ENCODE measurements at places on chromosomes 11 and 22.

GRCh38 chr22:24482998-24483397 lies 12.1 kb upstream of the UPB1 start:
- DNase-seq, result no peak

DNA sequence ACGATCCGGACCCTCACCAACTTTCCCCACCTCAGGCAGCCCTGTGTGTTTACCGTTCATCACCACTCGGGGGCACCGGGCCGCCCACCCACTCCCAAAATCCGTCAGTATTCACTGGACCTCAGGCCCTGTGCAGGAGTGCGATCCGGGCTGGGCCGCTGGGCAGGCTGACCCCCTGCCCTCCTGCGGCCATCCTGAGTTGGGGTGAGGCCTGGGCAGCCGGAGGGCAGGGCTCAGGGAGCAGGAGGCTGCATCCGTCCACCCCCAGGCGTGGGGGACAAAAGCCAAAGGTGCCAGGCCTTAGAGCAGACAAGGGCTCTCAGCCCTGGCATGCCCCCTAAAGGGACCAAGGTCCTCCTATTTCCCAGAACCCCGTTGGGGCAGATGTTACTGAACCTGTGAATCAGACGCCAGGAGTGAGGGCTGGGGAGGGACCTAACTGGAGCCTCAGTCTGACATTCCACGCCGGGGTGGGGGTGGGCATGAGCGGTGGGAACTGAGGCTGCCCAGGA lies 16.8 kb upstream of the TMEM191C start:
- peak; percentile 39 for DNase-seq

- no peak for DNase-seq
Observed at GRCh38 chr11:102926961-102927623, 28.4 kb downstream of the MMP13 start.

DNA sequence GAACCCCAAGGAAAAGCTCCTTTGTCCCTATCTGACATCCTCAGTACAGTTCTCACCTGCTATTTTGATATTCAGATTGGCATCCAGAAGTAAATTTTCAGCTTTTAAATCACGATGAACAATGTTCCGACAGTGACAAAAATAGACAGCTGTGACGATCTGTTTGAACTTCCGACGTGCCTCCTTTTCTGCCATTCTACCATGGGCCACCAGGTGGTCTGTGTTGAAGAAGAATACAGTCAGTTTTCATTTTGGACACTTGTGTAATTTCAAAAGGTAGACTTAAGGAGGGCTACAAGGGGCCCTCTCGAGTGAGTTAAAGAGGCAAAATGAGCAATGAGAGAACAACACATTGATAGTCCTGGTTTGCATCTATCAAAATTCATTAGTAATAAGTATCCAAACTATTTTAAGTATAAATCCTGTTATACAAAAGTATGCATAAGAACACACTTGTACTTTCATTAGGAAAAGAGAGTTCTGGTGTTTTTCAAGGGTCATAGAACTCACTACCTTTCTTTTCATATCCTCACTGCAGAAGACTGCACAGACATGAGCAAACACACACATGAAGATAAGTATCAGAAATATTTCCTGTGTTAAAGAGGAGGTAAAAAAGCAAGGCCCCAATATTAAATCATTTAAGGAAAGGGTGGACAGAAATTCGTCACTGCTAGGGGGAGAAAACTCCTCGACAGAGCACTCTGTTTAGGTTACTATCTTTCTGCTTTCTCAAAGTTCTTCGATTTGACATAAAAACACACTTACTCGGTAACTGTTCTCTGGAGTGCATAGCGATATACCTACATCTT lies 89.9 kb upstream of the APOA1 start:
- DNase-seq, result no peak

- DNase-seq, result no peak
Observed at GRCh38 chr11:123434911-123435310, 4.8 kb downstream of the GRAMD1B start.

GRCh38 chr11:79458709-79459108 lies 17.9 kb upstream of the TENM4 start:
- no peak for DNase-seq

GRCh38 chr11:63931045-63931444 lies 7.8 kb upstream of the NAA40 start:
- no peak for DNase-seq

DNA sequence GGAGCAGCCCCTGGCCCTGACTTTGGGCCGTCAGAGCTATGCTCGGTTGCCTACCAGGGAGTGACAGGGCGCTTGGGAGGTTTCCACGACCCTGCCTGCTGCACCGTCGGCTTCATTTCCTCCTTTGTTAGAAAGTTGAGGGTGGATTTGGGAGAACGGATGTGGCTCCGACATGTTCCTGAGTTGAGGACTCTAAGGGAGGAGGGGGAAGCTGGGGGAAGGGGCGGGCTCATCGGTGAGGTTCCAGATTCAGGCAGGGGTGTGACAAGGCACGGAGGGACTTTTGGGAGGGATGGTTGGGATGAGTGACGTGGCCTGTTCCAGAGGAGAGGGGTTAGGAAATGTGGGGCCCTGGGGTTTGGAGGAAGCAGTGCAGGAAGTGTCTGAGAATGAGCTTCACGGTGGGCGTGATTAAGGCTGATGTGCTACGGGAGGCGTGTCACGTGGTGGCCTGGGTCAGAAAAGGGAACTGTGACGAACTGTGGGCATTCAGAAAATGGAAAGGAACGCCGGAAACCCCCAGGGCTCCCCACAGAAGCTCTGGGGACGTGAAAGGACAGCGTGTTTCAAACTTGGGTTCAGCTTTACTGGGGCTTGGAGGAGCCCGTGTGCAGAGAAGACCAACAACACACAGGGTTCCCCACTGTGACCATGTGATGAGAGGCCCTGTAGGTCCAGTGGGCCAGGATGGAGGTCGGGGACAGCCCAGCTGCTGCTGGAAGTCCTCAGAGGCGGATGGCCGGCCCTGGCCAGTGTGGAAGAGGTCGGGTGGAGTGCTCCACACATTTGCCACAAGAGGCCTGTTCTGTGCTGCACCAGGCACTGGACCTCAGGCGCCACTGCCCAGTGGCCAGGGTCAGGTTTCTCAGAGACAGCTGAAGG lies 2.8 kb downstream of the PARVB start:
- DNase-seq, result peak; percentile 80

DNA sequence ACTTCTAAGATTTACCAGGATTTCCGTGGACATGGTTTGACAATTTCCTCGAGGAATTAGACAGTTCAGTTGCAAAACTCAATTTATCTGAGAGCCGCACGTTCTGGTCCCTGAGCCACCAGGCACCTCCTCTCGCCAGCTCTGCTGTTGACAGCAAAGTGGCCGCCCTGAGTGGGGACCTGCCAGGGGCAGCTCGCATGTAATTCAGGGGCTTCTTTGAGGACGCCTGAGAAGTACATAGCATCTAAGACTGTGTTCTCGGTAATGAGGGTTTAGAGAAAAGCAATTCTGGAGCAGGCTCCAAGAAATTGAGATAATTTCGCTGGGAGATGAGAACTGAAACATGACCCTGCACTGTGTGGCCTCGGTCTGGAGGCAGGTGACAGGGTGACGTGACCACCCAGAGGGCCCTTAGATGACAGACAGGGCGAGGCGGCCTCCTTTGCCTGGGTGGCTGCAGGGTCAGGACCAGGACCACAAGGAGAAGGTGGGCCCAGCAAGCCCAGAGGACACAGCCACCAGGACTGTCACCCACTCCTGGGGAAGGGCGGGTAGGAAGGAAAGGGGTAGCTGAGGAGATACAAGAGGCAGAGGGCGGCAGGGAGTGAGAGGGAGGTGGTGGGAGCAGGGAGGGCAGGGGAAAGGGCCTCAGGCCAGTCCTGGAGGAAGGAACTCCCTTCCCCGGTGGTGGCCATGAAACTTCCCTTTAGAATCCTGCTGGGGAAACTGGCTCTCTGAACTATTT lies 55.0 kb downstream of the RTL6 start:
- DNase-seq, result no peak

DNA sequence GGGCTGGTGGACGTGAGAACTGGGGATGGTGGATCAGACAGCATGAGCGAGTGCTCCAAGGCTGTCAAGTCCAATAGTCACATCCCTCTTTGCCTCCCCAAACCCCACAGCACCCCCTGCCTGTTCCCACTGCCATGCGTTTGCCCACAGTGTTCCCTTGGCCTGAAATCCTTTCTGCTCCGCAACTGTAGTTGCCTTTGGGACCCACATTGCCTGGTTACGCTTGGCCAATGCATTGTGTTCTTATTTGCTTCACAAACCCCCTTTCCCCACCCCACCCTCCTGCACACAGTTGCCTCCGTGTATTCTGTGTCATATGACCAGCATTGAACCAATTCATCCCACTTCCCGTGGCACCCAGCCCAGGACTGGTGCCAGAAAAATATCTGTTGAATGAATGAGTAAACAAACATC lies 2.1 kb upstream of the KIAA0930 start:
- no peak for DNase-seq

Data from activated CD8-positive, alpha-beta memory T cell treated with anti-CD3 and anti-CD28 coated beads, Interleukin-2, amount 50 U/mL, for 48 hours (primary cell).